Stimulated activated CD8-positive, alpha-beta memory T cell treated with anti-CD3 and anti-CD28 coated beads, Interleukin-2, amount 100 ng/mL, for 48 hours (primary cell): ENCODE measurements at places on chromosomes 13 and 19.

DNA sequence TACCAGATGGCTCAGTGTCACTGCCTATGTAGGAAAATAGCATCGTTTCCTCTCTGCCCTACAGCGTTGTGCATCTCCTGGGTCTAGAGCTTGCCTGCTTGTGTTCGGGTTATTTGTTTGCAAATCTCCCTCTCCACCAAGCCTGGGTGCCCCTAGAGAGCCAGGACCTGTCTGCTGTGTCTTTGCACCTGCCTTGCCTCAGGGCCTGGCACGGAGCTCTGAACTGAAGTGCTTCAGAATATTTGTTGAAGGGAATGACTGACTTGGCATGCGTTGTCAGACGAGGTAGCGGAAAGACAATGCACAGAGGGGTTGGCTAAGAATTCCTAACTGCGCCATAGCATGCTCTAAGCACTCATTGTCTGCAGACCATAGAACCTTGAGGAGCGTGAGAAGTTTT lies 263.4 kb downstream of the FGF9 start:
- no peak for DNase-seq

GRCh38 chr13:87344176-87344575 lies 327.0 kb upstream of the SLITRK5 start:
- DNase-seq, result no peak

DNA sequence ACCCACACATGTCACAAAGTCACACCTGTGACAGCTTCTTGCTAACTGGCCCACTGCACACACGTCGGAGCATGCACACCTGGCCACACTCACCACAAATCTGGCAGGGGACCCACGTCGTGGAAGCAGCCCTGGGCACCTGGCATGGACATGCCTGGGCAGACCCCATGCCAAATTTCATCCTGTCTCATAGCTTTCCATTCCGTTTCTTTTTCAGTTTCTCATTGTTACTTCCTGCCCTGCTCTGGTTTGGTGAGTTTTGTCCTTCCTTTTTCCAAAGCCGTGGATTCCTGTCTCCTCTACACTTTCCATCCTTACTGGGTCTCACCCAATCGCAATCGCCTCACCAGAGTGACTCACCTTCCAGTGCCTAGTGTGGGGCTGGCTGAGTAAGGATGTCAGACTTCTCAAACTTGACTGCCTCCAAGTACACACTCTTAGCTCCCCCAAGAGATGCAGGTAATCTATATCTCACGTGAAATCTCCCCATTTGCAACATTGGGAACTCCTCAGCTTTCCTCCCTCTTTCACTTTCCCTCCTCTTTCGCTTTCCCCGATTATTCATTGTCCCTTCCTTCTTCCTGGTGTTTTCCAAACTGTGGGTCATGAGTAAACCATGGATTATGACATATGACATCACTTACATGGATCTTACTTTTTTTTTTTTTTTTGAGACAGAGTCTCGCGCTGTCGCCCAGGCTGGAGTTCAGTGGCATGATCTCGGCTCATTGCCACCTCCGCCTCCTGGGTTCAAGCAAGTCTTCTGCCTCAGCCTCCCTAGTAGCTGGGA lies 1.6 kb upstream of the BBC3 start:
- no peak for DNase-seq

- DNase-seq, result no peak
Observed at GRCh38 chr13:88802886-88803285, 1131.7 kb downstream of the SLITRK5 start.

- no peak for DNase-seq
Observed at GRCh38 chr19:31316201-31316951, 32.9 kb downstream of the TSHZ3 start.

DNA sequence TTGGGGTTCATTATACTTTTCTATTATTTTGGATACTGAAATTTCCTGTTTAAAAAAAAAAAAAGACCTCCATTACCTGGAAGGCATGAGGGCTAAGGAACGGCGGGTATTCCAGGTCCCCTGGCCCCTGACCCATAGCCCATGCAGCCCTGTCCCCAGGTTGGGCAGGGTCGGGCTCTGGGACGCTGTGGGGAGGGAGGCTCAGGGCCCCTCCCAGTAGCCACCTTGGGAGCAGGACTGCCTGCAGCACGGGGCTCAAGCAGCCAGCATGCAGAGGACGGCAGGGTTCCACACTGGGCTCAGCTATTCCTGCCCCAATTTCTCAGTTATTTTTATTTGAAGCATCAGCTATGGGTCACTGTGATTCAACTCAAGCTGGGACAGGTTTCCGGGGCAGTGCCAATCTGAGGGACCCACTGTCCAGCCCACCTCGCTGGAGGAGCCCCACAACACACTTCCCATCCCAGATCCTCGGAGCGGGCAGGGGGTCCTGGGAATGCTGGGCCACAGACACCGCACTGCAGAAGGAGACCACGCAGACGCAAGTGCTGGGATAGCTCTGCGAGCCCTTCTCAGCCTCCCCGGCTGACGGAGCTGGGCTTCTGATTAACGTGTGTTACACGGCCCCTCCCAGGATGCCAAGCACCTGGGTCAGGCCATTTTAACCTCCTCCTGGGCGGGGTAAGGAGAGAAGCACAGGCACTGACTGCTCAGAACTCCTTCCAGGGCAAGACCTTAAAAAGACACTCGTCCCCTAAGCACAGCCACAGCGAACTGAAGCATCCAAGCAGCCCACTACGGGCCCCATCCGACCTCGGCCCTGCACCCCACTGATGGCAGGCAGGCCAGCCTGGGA lies 60.1 kb downstream of the PEPD start:
- DNase-seq, result no peak

DNA sequence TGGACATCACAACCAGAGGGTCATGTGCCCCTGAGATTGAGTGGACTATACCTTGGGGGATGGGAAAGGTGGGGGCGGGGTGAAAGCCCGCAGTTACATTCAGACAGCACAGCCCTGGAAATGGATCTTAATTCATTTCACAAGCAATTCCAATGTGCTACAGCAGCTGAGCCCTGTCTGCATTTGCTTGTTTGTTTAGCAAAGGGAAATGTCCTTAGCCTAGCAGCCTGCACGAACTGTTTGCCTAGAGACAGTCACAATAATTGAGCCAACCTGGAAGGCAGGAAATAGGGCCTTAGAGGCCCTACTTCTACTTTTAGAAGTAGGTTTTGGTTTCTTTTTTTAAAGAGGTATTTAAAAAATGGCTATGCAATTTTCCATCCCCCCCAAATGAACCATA lies 177.3 kb upstream of the KL start:
- DNase-seq, result no peak

DNA sequence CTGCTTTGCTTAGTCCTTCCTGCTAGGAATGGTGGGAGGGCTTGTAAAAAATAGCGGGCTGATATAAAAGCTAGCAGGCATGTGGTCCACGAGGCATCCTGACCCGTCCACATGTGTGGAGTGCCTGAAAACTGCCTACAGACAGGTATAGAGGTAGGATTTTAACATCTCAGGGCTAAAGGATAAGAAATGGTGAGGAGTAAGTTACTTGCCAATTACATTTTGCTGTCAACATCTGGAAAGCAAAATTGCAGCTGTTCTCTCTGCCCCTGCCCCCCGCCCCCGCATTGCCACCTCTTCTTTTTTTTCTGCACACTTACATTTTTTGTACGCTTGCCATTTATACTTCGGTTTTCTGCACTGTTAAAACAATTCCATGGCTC lies 21.0 kb downstream of the NFIX start:
- no peak for DNase-seq

DNA sequence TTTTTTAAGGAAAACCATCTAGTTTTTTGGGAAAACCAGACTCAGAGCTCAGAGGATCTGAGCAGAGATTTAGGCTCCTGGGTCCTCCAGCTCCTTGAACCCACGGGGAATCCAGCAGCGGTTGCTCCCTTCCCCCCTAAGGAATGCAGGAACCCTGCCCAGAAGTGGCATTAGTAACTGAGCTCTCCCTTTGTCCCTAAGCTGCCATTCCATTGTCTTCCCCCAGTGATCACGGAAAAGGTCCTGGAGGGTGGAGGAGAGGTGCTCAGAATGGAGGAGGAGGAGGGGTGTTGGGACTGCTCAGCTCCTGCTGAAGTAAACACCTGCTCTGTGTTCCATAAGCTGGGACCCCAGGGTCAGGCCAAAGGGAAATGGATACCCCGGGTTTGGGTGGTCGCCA lies 16.8 kb upstream of the OR1M1 start:
- no peak for DNase-seq

- peak; percentile 82 for DNase-seq
Observed at GRCh38 chr19:1855040-1855827, 7.0 kb upstream of the REXO1 start.

DNA sequence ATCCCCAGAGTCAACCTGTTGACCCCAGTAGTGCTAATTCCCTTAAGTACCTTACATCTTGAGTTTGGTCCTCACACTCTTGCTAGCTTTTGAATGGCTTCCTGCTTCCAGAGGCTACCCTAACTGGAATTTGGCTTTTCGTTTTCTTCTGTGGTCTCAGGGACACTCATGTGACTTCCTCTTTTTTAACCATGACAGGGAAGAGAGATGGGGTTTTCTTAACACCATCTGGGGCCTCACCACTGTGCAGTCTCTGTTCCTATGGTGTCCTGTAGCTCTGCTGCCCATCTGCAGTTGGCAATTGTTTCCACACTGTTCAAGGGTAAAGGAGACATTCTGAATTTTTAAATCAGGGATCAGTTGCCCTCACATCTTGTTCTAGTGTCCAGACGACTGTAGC lies 66.7 kb downstream of the SLC10A2 start:
- no peak for DNase-seq

GRCh38 chr13:48494874-48495273 lies 38.0 kb downstream of the RCBTB2 start:
- no peak for DNase-seq

GRCh38 chr13:94557684-94558235 lies 38.2 kb downstream of the TGDS start:
- no peak for DNase-seq

GRCh38 chr13:74118328-74118727 lies 15.9 kb downstream of the KLF12 start:
- DNase-seq, result no peak

DNA sequence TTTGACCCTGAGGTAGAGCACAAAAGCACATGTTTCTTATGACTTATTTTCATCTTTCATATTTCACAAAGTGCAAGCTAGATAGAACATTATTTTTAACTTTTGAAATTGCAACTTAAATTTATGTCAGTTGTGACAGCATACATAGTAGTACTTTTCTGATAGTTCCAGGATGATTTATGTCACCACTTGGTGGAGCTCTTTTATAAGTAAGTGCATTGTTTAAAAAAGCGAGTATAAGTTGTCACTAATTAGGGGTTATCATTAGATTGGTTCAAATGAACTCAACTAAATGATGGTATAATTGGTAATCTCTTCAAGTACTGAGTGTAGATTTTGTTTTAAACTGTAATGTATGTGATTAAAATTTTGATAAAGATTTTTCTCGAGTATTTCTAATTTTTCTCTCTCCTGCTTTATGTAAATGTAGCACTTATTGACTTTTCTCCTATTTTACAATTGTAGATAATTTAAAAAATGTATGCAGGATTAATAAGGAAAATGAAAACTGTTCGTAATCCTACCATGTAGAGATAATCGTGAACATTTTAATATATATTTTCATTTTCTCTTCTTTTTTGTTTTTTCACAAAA lies 31.1 kb downstream of the RB1 start:
- no peak for DNase-seq

DNA sequence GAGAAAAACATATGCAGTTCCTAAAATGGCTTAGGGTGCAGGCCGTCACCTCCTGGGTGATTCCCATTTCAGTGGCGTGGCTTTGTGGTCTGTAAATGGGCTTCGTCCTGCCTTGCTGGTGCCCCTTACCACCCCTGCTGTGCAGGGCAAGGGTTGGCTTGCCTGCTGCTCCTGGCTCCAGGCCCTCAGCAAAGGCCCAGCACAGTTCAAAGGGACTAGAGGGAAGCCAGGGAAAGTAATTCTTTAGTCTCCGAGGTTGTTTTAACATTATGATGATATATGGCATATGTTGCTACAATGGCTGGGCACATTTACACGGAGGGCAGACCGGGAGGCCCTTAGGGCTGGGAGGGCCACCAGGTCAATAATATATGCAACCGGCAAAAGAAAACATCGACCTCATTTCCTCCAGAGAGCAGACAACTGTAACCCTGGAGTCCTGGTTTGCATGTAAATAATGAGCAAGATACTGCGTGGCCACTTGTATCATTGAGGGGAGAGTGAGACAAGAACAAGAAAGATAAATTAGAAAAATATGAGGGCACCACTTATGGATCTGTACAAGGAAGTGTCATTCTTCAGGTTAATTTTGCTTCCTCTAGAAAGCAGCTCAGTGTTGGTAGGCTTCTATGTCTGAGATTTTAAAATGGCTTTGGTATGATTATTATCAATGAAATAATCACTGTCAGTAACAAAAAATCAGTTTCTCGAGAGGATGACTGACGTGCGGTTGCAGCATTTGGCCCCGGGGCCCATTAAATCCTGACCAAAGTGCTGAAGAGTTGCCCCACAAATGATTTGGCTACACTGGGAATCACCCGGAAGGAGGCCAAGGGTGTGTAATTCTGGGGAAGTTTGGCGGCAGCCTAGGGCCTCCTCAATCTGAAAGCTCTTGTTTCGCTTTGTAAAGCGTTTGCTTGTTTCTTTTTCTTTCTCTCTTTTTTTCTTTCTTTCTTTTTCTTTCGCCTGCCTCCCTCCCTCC lies 32.8 kb upstream of the URI1 start:
- no peak for DNase-seq

DNA sequence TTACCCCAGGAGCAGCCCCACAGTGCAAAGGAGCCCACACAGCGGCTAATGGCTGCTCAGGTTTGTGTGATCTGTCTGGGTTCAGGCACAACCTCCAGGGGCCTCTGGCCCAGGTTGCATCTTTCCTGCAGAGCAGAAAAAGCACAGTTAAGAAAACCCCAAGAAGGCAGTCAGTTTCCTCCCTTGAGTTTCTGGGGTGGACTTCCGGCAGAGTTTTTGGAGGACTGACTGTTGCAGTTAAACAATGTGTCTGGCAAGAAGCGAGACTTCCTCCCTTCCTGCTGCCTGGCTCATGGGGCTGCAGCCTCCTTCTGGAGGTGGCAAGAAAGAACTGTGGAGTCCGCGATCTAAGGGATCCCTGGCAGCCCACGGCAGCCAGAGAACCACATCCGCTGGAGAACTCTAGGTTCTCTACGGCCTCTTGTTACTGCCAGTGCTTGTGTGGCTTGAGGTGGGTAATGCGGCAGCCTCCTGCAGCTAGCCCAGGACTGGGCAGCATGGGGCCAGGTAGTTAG lies 114.4 kb downstream of the ZDHHC20 start:
- no peak for DNase-seq

GRCh38 chr13:21833921-21834320 lies 163.0 kb downstream of the FGF9 start:
- DNase-seq, result no peak

- DNase-seq, result no peak
Observed at GRCh38 chr19:13017306-13018034, 22.2 kb downstream of the NFIX start.

- no peak for DNase-seq
Observed at GRCh38 chr13:38301236-38301635, 48.4 kb upstream of the UFM1 start.

DNA sequence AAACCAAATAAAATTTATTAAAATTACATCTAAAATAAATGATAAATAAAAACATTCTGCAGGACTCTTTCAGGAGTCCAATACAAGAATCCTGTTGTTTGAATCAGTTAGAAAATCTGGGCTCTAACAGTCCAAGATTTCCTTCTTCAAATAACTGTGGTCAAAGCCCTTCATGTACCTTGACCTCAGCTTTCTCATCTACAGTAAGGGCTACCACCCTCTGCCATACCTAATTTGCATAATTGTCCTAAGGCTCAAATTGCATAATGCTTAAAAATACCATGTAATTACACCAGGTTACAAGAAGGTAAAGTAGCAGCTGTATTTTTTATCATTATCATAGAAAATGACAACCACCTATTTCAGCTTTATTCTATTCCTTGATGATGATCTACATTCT lies 54.3 kb downstream of the XPO4 start:
- no peak for DNase-seq

GRCh38 chr13:87680298-87680697 lies 9.1 kb downstream of the SLITRK5 start:
- no peak for DNase-seq
